ENCODE measurements at places on chromosomes 2 and 18.

DNA sequence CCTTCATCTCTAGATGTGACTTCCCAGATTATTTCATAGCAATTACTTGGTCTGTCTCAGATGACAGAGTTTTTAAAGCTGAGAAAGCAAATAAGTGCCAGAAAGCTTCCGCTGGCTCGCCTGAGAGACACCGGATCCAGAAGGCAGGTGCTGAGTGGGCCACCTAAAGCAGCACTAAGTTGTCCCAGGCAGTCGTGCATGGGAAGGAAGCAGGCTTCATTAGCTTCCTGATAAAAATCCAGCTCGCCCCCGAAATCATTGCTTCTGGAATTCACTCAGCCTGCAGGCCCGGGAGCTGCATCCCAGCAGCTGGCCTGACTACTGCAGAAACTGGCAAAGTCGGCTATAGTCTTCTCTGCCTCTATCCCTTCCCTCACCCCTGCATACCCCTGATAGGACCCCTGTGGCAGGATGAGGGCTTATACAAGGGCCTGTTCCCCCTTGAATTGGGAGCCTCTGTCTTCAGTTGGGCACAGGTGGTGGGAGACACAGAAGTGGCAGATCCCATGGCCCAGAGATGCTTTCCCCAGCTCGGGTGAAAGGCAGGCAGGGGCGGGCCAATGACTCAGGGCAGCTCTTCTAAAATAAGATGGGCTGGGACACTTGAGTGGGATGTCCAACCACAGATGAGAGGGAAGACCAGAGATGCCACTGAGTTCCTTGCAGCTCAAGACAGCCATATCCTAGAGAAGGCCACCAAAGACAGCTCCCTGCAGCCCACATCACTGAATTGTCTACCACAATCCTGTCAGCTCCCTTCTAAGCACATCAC is 262.4 kb upstream of the PKDCC start:
- no peak for DNase-seq

GRCh38 chr2:117308861-117309770 is 505.4 kb upstream of the DDX18 start:
- DNase-seq = no peak

DNA sequence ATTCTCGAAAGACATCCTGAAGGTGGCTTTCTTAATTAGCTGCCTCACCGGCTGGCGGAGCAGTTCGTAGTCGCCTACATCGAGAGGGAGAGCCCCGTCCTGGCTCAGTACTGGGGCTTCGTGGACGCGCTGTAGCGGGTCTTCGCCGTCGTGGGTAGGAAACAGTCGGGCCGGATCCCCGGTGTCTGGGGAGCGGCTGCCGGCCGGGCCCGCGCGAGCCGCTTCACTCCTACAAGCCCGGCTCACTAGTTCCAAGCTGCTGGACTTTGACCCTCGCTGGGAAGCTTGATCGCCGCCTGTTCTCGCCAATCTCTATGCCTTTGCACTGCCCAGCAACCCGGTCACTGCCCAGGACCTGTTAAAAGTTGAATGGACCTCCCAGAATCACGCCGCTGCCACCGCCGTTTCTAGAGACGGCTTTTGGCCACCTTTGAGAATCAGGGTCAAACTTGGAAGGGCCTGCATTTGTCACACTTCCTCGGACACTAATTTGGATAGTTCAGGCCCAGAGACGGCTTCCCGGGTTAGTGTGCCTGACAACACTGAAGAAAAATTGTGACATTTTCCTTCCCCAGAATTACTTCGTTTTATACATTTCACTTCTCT is 41.4 kb upstream of the AKAIN1 start:
- peak; percentile 2 for DNase-seq

- DNase-seq = peak; percentile 7
These were observed 96.3 kb downstream of the EVA1A start for GRCh38 chr2:75464348-75464946.

GRCh38 chr2:80363330-80363729 is 58.8 kb upstream of the LRRTM1 start:
- DNase-seq = no peak

GRCh38 chr2:102703748-102704147 is 58.1 kb upstream of the TMEM182 start:
- peak; percentile 41 for DNase-seq

DNA sequence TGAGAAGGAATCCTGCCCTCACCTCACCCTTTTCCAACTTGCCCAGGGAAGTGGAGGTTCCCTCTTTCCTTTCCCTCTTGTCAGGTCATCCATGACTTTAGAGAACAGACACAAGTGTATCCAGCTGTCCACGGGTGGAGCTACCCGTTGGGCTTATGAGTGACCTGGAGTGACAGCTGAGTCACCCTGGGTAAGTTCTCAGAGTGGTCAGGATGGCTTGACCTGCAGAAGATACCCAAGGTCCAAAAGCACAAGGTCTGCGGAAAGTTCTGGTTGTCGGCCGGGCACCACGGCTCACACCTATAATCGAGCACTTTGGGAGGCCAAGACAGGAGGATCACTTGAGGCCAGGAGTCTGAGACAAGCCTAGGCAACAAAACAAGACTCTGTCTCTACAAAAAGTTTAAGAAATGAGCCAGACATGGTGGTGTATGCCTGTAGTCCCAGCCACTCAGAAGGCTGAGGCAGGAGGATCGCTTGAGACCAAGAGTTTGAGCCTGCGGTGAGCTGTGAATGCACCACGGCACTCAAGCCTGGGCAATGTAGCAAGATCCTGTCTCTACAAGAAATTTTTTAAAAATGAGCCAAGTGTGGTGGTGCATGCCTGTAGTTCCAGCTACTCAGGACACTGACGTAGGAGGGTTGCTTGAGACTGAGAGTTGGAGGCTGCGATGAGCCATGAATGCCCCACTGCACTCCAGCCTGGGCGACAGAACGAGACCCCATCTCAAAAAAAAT is 14.0 kb upstream of the CNDP1 start:
- no peak for DNase-seq

- DNase-seq = peak; percentile 68
These were observed 718.8 kb downstream of the DPP10 start for GRCh38 chr2:115161081-115161770.

GRCh38 chr2:75098856-75099255 is 100.5 kb downstream of the TACR1 start:
- DNase-seq = peak; percentile 36

DNA sequence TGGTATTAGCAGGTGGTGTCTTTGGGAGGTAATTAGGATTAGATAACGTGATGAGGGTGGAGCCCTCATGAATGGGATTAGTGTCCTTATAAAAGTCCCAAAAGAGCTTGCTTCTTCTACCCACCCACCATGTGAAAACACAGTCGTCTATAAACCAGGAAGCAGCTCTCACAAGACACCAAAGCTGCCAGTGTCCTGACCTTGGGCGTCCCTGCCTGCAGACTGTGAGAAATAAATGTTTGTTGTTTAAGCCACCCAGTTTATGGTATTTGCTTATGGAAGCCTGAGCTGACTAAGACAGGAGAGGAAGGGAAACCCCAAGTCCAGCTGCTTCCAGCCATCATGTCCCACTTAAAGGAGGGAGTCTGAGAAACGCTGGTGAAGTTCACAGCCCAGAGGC is 13.6 kb downstream of the ADI1 start:
- DNase-seq = no peak

- DNase-seq = no peak
These were observed 168.5 kb upstream of the SLC39A10 start for GRCh38 chr2:195488567-195488966.

GRCh38 chr18:49875155-49875554 is 61.8 kb upstream of the ACAA2 start:
- DNase-seq = no peak

GRCh38 chr2:43219383-43220228 is 6.8 kb downstream of the ZFP36L2 start:
- peak; percentile 59 for DNase-seq

DNA sequence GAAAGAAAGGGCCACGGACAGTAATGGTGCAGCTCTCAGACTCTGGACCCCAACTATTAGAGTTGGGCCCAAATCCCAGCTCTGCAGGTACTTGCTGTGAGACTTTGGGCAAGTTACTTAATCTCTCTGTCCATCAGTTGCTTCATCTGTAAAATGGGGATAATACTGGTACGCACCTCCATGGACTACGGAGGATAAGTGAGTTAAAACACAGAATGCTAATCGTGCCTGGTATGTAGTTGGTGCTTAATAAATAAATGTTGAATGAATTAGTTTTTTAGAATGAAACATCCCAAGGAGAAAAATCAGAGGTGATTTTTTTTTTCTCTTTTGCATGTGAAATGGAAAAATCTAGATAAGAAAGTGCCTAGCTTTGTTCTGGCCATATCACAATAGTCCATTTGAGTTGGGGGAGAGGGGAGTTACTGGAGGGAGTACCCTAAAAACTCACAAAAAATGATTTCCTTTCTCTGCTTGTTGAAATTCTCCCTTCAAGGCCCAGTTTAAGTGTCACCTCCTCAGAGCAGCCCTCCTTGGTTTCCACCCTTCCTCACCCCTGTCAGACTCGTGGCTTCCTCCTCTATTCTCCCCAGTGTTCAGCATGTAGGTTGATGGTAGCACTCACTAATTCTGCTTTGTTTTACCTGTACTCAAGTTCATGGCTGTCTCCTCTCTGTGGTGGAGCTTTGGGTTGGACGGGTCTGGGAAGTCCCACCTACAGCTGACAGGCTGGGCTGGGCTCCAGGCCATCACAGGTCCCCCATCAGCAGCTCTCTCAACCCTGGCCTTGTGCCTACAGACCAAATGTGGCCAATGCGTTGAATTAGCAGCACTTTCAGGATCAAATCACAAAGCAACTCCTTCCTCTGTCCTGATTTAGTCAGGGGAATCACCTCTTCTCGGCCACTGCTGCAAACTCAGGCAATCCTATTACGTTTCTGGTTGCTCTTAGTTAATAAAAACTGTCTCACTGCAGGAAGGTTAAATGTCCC is 92.8 kb upstream of the TAF1B start:
- no peak for DNase-seq

GRCh38 chr2:8985561-8986326 is 17.7 kb downstream of the MBOAT2 start:
- DNase-seq = no peak

DNA sequence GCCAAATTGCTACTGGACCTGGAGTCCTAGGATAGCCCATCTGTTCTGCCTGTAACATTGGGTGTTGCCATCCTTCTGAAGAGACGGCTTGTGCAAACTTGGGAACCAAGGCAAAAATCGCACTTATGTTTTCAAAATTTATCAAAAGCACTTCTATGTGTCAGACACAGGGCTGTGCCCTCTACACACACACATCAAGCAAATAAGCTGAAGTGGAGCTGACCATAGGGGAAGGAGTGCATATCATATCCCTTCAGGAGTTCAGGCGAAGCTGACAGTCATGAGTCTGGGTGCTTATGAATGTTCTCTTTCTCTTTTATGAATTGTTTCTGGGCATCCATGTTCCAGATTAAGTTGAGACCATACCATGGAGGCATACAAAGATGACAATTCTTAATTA is 247.9 kb downstream of the CYRIA start:
- no peak for DNase-seq

DNA sequence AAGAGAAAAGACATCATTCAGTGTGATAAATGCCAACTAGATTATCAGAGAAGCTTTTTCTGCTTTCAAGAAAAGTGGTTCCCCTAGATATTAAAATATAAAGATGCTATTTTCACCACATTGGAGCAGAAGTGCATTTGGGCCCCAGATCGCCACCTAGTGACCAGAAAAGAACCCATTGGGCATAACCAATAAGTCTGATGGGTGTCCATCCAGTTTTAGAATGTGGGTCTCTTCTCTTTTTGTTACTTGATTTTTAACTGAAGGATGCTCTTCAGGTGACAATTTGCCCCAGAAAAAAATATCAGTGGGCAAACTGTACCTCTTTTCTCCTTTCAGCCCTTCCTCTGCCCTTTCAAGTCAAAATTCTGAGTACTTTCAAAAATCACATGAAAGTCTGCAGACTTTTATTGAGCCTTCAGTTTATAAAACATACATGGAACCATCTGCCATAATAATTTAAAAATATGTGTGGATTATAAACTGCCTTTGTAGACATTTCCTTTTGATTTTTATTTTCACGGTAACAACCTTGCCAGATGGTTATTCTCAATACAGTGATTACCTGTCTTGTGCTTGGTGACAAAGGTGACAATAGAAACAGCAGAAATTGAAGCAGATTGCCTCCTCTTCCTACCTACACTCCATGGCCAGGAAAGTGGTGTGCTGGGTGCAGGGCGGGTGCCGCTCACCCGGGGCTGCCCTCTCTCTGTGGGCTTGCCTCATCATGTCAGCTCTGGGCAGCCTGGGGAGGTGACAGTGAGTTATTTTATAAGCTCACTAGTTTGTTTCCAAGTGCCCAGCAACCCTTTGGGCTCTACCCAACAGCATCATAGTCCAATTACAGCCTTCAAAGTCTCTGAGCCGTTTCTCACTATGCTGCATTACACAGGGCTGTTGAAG is 124.5 kb downstream of the DCDC2C start:
- DNase-seq = peak; percentile 26

- no peak for DNase-seq
These were observed 20.5 kb upstream of the GNAL start for GRCh38 chr18:11668441-11669169.

GRCh38 chr18:75697493-75697892 is 270.0 kb upstream of the SMIM21 start:
- DNase-seq = no peak

GRCh38 chr18:46562674-46563192 is 94.3 kb downstream of the LOXHD1 start:
- no peak for DNase-seq

DNA sequence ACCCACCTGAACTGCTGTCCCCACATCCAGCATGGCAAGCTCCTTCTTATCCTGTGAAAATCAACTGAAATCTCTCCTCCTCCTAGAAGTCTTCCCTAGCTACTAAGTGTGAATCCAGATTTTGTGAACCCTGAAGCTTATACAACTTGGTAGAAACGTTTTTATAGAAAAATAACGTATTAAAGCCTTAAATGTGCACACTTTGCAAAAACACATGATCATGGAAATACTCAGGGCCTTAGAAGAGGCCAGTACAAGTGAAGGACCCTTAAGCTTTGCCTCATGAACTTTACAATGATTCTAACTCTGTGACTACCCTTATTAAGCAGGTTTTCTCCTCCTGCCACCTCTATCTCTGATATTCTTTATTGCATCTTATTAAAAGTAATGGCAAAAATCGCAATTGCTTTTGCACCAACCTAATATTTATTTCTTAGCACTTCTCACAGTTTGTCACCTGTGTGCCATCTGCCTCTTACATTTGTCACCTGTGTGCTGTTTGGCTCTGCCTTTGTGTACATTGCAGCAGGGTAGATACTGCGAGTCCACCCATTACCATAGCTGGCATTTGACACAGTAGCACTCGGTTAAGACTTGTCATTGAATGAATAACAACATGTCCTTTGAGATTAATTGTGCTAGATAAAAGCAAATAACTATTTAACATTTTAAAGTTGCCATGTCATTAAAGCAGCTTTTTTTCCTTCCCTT is 42.2 kb downstream of the FRZB start:
- DNase-seq = no peak
